Urinary bladder (tissue), 4 donors: ENCODE measurements at places on chromosomes 1 and 21. TPM values are rescaled to one million over a fixed set of nuclear protein-coding genes. Genes with fewer than 3 reads are reported as not detected.
A peak's percentile ranks its signal among the peaks of the same experiment; 100 is the strongest.

GRCh38 chr1:167808104-167808503 lies 86.3 kb downstream of the MPZL1 start:
- DNase-seq, result no peak

DNA sequence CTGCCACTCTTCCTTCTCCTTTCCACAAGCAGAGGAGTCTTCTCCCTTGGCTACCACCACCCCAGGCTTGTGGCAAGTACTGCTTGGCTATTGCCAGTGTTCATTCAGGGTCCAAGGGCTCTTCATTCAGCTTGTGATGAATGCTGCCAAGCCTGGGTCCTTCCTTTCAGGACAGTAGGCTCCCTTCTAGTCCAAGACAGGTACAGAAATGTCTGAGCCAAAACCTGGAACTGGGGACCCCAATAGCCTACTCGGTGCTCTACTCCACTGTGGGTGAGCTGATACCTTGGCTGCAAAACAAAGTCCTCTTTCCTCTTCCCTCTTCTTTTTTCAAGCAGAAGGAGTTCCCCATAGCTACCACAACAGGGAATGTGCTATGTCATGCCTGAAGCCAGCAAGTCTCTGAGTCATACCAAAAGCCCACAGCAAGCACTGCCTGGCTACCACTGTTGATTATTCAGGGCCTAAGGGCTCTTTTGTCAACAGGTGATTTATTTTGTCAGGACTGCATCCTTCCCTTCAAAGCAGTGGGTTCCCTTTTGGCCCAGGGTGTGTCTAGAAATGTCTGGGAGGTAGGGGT lies 268.9 kb downstream of the HHAT start:
- no peak for DNase-seq

- DNase-seq, result no peak
These were observed 5.4 kb downstream of the PADI6 start for GRCh38 chr1:17377325-17377953.

GRCh38 chr1:17502326-17502778 lies 37.1 kb upstream of the ARHGEF10L start:
- no peak for DNase-seq

IGSF3 gene
- total RNA-seq, result 32.5 TPM

DNA sequence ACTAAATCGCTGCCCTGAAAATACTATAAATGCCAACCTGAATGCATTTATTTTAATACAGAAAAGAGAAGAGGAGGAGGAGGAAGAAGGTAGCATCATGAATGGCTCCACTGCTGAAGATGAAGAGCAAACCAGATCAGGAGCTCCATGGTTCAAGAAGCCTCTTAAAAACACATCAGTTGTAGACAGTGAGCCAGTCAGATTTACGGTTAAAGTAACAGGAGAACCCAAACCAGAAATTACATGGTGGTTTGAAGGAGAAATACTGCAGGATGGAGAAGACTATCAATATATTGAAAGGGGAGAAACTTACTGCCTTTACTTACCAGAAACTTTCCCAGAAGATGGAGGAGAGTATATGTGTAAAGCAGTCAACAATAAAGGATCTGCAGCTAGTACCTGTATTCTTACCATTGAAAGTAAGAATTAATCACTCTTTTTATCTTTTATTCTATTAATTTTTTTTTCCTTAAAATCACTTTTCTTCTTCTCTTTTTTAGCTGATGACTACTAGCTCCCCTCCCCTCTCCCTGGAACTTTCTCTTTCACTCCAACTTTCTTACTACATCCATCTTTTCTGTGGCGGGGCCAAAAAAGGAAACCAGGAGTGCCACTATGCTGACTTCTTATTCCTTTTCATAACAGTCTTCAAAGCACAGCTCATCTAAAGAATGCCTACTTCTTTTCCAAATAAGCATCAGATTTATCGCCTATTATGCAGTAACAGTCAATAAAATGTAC lies 36.3 kb downstream of the FUBP1 start:
- DNase-seq, result no peak

GRCh38 chr1:25705699-25706098 lies 89.1 kb downstream of the MAN1C1 start:
- no peak for DNase-seq

GRCh38 chr1:64864018-64864940 lies 102.1 kb downstream of the JAK1 start:
- peak; percentile 17 for DNase-seq

DNA sequence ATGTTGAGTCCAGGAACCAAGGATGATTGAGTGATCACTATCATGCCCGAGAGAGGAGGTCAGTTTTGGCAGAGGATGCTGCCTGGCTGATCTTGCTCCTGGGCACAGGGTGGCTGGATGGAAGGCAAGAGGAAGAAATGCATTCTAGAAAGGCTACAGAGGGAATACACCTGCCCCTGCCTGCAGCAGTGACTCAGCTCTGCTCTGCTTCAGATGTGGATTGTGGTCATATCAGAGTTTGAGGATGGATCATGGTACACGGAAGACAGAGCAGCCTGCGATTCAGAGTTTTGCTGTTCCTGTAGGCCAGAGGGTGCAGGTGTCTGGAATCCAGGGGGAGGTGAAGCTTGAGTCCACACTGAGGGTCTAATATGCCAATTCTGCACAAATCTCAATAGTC lies 37.2 kb downstream of the PCP4 start:
- DNase-seq, result no peak

KRTAP25-1 gene
- total RNA-seq, result not detected

DNA sequence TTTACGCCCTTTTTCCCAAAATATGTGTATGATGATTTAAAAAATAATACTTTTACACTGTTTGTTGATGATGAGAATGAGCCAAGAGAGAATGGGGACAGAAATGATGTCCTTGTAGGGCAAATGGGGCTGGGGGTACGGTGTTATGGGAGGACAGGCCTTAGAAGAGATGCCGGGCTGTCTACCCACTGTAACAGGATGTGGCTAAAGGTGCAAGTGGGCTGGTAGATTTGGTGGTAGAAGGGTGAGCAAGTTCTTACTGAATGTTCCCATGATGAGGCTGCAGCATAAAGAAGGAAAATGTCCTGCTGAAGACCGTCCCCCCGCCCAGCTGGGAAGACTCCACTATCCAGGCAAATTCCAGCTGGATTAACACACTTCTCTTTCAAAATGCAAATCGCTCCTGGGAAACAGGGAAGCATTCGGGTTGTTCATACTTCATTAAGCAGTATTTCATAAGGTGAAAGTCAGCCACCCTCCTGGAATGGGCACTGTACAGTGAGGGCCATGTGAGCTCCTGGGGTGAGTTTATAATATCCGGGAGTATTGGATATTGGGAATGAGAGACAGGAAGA lies 14.0 kb downstream of the GPA33 start:
- DNase-seq, result no peak

DNA sequence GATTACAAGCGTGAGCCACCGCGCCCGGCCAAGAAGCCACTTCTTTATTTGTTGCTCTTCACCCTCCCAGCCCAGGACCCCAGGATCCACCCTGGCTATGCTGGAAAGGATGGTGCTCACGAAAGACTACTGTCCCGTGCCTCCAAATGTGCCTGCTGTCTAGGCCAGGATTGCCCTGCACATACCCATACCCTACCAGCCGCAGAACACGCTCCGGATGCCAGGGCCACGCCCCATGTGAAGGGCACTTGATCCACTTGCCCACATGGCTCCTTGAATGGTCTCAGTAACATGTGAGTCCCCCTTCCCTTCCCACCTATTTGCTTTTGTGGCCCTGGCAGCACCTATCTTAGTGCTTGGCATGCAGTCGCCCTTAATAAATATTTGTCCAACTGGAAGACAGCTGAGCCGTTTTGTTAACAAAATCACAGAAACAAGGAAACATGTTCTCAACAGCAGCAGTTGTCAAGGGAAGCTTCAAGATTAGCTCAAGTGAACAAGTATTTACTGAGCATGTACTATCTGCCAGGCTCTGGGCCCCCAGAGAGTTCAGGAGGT lies 13.8 kb upstream of the UBXN10 start:
- DNase-seq, result no peak

DNA sequence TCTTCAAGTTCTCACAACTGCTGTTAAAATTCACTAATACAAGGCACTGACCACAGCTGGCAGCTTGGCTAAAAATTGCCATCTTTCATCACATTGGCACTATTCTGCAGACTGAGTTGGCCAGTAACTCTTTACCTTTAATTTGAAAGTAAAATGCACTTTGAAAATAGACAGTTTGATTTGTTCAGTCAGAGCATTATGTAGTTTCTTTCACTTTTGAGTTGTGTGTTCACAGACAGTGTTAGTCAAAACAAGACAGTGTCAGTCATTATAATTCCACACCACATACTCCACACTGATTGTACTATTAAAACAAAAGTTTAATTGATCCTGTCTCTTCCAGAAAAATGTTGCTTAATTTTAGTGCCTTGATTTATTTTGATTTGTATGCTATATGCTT lies 160.7 kb downstream of the SDCCAG8 start:
- DNase-seq, result no peak

- DNase-seq, result no peak
These were observed 13.6 kb downstream of the FAM177B start for GRCh38 chr1:222750651-222751050.

- DNase-seq, result no peak
These were observed 490.4 kb upstream of the NCAM2 start for GRCh38 chr21:20507783-20508182.

DNA sequence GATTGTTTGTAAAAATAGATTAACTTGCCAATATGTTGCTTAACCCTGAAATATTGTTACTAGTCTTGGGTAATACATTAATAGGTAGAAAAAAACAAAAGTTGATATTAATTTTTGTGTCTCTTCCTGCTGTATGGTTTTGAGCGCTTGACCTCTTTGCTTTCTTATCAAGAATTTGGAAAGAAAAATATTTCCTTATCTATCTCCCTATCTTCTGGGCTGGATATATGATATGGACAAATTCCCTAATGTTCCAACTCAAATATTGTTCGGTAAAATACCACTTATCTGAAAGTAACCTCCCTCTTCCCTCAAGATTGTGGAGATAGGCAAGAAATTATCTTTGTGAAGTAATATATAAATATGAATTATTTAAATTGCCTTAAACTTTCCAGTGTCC lies 57.3 kb downstream of the ADGRL4 start:
- DNase-seq, result no peak

GRCh38 chr1:58446368-58446767 lies 100.2 kb downstream of the OMA1 start:
- DNase-seq, result peak; percentile 39

DNA sequence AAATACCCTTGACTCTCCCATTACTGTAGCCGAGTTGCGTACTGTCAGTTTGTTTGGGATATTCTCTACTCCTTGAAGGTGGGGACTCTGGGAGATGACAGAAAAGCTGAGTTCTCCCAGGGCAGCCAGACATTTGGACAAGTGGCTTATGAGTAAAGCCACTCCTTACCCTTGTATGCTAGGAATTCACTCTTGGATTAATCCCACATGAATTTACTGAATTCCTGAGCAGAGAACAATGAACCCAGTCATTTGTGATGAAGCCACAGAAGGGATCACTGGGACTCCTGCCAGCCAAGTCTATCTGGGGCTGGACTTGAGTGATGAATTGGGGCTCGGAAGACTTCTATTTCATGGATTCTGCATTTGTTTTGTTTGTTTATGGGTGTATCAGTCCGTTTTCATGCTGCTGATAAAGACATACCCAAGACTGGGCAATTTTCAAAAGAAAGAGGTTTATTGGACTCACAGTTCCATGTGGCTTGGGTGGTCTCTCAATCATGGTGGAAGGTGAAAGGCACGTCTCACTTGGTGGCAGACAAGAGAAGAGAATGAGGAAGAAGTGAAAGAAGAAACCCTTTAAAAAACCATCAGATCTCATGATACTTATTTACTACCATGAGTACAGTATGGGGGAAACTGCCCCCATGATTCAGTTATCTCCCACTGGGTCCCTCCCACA lies 25.1 kb downstream of the C1orf116 start:
- no peak for DNase-seq

- DNase-seq, result no peak
These were observed 202.9 kb downstream of the USP25 start for GRCh38 chr21:15932726-15933125.

DNA sequence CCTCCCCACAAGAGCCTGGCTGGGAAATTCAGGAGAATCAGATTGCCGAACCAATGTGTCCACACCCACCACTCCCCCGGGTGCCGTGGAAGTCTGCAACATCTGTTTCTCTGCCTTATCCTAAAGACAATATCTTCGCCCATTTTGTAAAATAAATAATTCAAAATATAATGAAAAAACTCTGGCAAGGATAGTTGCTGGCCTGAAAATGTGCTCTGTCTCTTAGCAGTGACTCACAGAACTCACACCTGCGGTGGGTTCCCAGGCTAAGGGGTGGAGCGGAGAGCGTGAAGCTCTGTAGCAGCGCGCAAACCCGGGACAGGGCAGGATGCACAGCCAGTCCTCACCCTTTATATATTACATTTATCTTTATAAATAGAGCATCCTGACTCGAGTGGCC lies 99.9 kb downstream of the COLGALT2 start:
- DNase-seq, result no peak

OR2L8 gene
- 0.53 TPM for total RNA-seq

NEK2 gene
- total RNA-seq, result 13.1 TPM

DNA sequence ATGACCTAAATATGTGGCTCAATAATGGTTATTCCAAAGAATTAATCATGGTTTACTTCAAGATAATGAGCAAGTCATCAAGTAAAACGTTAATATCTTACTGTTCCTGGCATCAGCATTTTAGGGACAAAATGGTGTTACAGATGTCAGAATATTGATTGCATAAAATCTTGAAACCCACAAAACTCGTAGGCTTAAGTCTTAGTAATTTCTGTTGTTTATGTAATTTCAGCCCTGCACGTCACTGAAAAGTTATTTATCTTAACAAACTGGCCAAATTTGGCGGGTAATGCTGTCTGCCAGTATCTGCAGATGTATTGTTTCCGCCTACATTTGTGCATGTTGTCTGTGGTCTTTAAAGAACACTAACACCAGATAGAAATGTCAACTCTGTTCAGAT lies 25.8 kb downstream of the CDC7 start:
- no peak for DNase-seq

LRRN2 gene
- 0.90 TPM for total RNA-seq

DNA sequence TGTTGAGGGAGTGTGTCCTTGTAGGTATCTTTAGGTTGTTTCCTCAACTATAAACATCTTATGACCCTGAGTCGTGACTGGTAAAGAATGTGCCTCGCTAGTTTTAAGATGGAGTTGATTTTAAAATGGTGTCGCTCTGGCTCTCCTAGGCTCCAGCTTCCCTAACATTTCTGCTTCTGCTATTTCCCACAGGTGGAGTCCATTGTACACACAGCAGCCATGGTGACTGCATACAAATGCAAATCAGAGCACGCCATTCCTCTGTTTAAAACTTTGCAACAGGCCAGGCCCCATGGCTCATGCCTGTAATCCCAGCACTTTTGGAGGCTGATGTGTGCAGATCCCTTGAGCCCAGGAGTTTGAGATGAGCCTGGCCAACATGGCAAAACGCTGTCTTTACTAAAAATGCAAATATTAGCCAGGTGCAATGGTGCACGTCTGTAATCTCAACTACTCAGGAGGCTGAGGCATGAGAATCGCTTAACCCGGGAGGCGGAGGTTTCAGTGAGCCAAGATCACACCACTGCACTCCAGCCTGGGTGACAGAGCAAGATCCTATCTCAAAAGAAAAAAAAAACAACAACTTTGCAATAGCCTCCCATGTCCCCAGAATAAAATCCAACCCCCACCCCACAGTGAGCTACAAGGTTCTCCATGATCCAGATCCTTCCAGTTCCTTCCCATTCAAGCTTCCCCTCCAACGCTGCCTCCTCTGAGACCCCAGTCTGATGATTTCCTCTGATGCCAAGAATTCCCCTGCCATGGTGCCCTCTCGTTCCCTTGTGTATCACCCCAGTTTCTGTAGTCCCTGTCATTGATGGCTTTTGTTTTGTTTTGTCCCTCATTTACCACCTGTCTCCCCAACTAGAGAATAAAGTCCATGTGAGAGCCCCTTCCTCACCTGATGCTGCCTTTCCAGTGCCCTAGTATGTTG lies 36.9 kb upstream of the KLHDC7A start:
- DNase-seq, result no peak
